Adrenal gland (tissue), 19 donors: ENCODE measurements at places on chromosomes 6 and 20. TPM values are rescaled to one million over a fixed set of nuclear protein-coding genes. Genes with fewer than 3 reads are reported as not detected.

The TP53TG5 gene
- 0.78 TPM for total RNA-seq

The EBF4 gene
- total RNA-seq = 10.8 TPM

The PTPN1 gene
- 49.2 TPM for total RNA-seq

The OR2J3 gene
- total RNA-seq = not detected

GRCh38 chr20:61985096-61985495 is 80.6 kb downstream of the TAF4 start:
- no peak overlapping the region for H3K4me3 ChIP-seq
- no peaks in the 10 kb centered on the region for H3K4me1 ChIP-seq
- H3K36me3 ChIP-seq = peaks cover 9% of the 10 kb centered on the region
- no peak for DNase-seq
- H3K27me3 ChIP-seq = no peaks in the 10 kb centered on the region
- H3K27ac ChIP-seq = no peak overlapping the region

DNA sequence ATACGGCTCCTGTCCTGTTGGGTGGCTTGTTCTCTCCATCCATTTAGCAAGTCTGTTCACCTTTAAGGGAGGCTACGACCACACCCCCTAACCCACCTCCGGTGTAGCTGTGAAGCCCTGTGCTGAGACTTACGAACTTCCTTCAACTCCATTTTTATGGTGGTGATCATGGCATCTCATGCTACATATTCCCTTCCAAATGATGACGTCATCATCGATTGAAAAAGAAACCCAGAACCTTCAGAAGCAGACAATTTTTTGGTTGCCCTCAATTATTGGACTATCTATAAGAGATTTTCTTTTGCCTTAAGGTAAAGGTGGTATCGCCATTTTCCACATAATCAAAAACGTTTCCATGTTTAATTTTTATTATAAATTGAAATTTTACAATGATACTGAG is 389.0 kb downstream of the CBLN4 start:
- no peak overlapping the region for H3K27ac ChIP-seq
- H3K36me3 ChIP-seq = no peaks in the 10 kb centered on the region
- DNase-seq = no peak
- no peaks in the 10 kb centered on the region for H3K4me1 ChIP-seq
- H3K27me3 ChIP-seq = no peaks in the 10 kb centered on the region
- no peak overlapping the region for H3K4me3 ChIP-seq

DNA sequence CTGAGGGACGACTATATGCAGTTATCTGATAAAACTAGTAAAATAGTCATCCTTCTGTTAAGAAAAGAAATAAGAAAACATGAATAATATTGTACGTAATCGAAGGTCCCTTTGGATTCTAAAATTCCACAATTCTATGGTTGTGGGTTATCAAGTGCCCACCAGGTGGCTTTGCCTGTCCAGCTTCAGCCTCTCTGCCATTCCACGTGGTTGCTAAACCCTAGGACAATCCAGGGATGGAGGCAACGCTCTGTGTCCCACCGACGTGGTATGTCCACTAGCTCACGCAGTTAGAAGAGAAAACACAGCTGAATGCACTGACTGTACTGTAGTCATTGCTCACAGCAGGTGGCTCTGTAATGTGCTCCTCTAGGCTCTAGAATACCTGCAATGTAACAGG is 349.3 kb downstream of the FARS2 start:
- H3K27me3 ChIP-seq = no peaks in the 10 kb centered on the region
- H3K27ac ChIP-seq = no peak overlapping the region
- DNase-seq = no peak

DNA sequence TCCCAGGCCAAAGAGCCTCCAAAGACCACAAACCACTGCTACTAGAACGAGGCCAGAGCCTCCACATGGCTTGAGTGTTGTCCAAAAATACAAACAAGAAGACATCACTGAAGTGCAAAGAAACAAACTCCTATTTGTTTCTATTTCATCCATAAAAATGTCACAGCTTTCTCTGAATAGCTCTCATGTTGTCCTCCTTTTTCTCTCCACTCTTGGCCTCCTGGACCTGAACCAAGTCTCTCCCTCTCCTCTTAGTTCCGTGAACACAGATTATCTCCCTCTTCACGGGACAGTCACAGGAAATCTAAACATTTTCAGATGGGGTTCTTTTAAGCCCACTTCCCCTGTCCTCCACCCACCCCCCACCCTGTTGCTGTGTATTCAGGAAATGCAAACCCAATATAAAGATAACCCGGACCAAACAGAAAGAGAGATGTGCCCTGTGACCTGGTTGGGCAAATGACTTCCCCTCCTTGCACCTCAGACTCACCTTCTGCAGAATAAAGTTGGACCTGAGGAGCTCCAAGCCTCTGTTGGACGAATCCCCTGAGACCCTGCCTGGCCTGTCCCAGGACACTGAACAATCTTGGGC is 75.8 kb upstream of the MRPS10 start:
- no peak overlapping the region for H3K4me3 ChIP-seq
- no peaks in the 10 kb centered on the region for H3K36me3 ChIP-seq
- peaks cover 38% of the 10 kb centered on the region for H3K4me1 ChIP-seq
- peak overlapping the region; percentile 3 for H3K27ac ChIP-seq
- H3K27me3 ChIP-seq = no peaks in the 10 kb centered on the region
- DNase-seq = no peak

DNA sequence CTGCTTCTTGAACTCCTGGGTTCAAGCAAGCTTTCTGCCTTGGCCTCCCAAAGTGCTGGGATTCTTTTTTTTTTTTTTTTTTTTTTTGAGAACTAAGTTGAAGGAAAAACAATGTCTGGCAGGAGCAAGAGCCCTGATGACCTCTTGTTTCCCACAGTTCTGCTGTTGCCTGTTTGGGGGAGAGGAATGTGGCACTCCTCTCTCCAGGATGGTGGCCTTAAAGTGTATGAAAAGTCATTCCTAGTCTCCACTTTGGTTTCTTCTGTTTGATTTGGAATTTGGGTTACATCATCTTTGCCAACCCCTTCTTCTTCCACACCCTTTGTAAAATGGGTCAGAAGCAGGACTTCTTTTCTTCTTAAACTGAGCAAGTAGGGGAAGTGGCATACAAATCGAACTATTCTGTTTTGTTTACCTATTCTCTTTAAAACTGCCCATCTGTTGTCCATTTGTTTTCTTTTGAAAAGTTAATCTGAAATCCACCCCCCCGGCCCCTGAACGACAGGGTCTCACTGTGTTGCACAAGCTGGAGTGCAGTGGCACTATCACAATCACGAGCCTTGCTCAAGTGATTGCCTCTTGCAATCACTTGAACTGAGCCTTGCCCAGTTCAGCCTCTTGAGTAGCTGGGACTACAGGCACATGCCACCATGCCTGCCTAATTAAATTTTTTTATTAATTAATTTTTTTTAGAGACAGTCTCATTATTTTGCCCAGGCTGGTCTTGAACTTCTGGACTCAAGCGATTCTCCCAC is 11.3 kb downstream of the CARMIL1 start:
- no peaks in the 10 kb centered on the region for H3K4me1 ChIP-seq
- no peak overlapping the region for H3K27ac ChIP-seq
- no peaks in the 10 kb centered on the region for H3K36me3 ChIP-seq
- DNase-seq = no peak
- H3K4me3 ChIP-seq = no peak overlapping the region
- H3K27me3 ChIP-seq = no peaks in the 10 kb centered on the region

GRCh38 chr6:168412456-168412855 is 28.5 kb upstream of the SMOC2 start:
- H3K27me3 ChIP-seq = no peaks in the 10 kb centered on the region
- H3K27ac ChIP-seq = no peak overlapping the region
- H3K4me1 ChIP-seq = no peaks in the 10 kb centered on the region
- DNase-seq = no peak

DNA sequence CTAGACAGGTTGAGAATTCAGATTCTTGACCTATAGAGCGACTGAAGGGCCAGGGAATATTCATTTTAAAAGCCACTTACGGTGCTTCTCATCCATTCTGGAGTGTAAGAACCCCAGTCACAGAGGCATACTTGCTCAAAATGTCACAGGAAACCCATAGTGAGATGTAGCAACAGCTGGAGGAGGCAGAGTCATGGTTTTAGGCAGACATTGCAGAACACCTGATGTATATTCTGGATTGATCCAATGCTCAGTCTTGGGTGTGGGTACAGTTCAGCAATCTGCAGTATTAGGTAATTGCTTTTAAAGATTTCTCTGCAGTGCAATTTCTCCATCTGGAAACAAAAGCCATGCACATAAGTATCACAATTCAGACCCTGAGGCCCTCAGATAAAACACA is 137.4 kb upstream of the SLC22A23 start:
- no peak overlapping the region for H3K27ac ChIP-seq
- no peaks in the 10 kb centered on the region for H3K27me3 ChIP-seq
- no peak overlapping the region for H3K4me3 ChIP-seq
- no peaks in the 10 kb centered on the region for H3K36me3 ChIP-seq
- no peak for DNase-seq
- no peaks in the 10 kb centered on the region for H3K4me1 ChIP-seq

DNA sequence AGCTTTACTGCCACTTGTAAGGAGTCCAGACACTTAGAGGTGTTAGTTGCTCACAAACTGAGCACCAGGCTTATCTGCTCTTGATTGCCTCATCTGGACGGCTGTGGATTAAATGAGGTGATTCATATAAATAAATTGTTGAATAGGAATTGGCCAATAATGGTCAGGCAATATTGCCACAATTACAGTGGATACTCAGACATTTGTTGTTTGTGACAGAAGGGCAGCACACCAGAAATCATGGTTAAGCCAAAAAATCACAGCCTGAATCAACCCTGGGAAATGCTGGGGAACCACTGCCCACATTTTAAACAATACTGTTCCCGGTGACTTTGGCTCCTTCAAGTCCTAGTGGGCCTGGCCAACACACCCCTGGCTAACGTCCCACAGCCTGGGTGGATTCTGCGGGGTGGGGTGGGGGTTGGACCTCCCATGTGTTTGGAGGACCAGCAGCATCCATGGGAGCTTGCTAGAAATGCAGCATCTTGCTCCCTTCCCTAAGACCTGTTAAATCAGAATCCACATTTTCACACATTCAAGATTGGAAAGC is 29.5 kb upstream of the SPDEF start:
- peak; percentile 10 for DNase-seq
- H3K36me3 ChIP-seq = no peaks in the 10 kb centered on the region
- no peak overlapping the region for H3K4me3 ChIP-seq
- H3K27me3 ChIP-seq = no peaks in the 10 kb centered on the region
- H3K4me1 ChIP-seq = no peaks in the 10 kb centered on the region
